Stimulated activated CD4-positive, alpha-beta T cell treated with anti-CD3 and anti-CD28 coated beads, Interleukin-1b, Interleukin-23, amount 100 ng/mL, for 1 hour (primary cell): ENCODE measurements at places on chromosomes 5 and 9.

DNA sequence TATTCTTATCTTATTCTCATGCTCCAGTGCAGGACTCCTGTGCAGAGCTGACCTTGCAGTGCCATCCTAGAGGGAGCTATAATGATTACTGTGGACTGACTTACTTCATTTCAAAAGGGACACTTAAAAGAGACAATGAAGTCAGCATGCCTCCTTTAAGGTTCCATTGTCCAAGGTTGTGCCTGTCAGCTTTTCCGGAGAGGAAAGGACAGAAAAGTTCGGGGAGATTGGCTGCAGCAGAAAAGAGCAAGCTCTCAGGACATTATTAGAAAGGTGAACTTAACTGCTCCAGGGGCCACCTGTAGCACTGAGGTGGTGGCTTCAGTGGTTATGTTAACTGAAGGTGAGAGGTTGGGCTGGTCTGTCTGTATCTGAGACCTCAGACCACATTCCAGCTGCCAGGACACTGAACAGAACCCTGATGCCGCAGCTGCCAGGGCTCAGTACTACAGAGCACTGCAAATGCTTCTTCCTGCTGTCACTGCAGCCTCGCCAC is 112.9 kb downstream of the ST8SIA4 start:
- no peak for DNase-seq

DNA sequence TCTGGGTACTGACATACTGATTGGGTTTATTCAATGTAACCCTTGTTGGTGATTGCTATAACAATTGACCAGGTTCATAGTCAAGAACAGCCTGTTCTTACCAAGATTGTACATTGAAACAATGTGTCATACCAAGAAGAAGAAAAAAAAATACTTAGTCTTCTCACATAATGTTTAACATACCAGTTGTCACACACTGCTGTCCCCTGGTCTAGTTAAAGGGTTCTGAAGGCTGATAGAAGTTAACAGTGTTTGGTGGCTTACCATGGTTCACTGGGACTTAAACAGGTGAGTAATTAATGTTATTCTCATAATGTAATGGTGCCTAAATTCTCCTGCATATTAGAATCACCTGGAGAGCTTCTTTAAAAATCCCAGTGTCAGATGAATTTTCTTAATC is 18.5 kb upstream of the CDC42SE2 start:
- DNase-seq = no peak

GRCh38 chr9:99326112-99326916 is 104.2 kb downstream of the SEC61B start:
- no peak for DNase-seq

DNA sequence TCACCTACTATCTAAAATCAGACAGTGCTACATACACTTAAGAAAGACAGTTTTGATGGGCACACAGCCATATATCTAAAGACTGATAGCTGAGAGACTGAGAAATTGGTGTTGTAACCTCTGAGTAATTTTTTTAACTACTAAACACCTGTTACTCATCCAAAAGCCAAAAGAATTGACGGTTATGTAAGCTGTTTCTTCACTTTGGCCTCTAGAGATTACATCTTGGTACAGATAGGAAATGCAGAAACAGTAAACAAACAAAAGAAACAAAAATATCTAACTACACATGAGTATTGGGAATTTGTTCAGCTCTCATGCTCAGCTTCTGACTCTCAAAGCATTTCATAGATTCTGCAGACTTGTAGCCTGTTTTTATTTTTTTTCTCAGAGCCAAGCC is 152.1 kb upstream of the GAS1 start:
- no peak for DNase-seq

- no peak for DNase-seq
Observed at GRCh38 chr9:129946246-129946995, 96.6 kb downstream of the FNBP1 start.

DNA sequence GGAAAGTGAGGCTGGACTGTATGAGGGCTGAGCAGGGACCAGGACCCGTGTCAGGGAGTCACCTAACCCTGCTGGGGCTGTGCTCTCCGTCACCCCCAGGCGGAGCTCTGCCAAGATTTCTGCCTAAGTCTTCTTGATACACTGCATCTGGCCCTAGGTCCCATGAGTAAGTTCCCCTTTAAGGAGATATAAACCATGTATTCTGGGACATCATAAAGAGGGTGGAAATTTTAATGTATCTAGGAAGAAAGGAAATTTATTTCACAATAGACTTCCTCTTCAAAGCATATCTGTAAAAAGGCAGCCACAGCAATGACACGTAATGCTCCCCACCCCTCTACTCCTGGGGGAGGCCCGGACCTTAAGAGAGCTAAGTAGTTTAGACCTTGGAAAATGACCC is 183.4 kb downstream of the FBXL7 start:
- DNase-seq = no peak

DNA sequence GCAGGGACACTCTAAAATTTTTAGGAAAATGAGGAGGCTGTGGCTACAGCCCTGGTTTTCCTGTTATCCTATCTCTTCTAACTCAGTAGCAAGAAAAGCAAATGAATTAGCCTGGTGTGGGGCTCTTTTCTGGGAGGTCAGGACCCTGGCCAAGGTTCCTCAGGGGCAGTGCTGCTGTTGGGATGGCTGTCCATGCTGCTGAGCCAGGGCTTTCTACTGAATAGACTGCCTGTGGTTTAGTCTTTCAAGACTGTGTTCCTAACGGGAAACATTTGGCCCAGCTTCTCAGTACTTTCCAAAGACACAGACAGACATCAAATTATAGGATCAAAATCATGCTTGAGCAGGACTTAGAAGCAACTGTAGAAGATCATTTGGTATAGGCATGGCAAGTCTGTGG is 18.1 kb downstream of the TNC start:
- no peak for DNase-seq

- no peak for DNase-seq
Observed at GRCh38 chr9:33234511-33235467, 5.2 kb upstream of the SPINK4 start.

DNA sequence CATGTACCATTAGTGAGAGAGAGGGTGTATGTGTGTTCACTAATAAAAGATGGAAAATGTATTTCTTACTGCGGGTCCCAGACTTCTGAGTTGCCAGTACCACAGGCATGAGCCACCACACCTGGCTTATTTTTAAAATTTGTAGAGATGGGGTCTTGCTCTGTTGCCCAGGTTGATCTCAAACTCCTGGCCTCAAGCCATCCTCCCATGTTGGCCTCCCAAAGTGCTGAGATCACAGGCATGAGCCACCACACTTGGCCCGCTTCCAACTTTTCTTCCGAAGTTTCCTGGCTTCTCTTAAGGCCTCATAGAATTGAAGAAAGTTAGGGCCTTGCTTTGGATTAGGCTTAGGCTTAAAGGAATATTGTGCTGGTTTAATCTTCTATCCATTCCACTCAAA is 40.4 kb upstream of the F2RL2 start:
- DNase-seq = no peak

GRCh38 chr9:123998278-123998925 is 13.2 kb upstream of the LHX2 start:
- DNase-seq = no peak

DNA sequence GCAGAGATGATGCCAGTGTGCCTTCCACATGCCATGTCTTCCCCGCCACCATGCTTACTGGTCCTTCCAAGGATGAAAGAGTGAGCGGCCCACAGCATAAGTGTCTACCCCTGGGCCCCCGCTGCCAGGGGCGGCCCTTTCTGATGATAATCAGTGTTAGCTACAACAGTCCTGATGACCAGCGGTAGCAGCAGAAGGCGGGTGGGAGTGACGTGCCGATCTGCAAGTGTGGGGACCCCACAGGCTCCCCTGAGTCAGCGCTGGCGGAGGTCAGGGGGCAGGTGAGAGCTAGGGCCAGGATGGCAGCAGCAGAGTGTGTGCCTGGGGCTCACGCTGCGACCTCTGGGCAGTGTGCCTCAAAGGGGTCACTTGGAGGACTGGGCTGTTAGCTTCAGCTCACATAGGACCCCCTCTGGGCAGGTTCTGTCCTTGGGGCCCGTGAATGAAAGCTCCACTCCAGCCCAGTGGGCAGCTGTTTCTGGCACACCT is 80.4 kb downstream of the HMCN2 start:
- no peak for DNase-seq

DNA sequence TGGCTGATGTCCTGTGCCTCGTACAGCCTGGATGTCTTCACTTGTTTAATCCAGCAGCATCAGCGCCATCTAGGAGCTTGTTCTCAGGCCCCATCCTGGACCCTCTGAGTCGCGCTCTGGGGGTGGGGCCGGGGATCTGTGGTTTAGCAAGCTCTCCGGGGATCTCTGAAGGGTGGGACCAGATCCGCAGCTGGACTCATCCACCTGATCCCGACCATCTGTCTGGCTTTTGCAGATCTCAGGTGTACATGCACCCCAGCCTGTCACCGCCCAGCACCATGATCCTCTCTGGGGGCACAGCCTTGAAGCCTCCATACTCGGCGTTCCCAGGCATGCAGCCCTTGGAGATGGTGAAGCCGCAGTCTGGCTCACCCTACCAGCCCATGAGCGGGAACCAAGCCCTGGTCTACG is 15.1 kb upstream of the POMT1 start:
- DNase-seq = no peak

DNA sequence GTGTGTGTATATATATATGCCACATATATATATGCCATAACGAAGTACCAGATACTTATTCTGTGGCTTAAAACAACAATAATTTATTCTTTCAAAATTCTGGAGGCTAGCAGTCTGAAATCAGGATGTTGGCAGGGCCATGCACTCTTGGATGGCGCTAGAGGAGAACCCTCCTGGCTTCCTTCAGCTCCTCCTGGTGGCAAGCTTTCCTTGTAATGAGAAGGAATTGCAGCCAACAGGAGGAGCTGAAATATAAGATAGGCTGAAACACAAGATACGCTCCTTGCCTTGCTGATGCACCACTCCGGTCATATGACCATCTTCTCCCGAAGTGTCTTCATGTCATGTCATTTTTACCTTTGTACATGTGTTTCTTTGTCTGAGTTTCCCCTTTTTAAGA is 368.1 kb upstream of the CTNND2 start:
- no peak for DNase-seq

- DNase-seq = no peak
Observed at GRCh38 chr9:35691334-35691650, 1.6 kb upstream of the TPM2 start.

DNA sequence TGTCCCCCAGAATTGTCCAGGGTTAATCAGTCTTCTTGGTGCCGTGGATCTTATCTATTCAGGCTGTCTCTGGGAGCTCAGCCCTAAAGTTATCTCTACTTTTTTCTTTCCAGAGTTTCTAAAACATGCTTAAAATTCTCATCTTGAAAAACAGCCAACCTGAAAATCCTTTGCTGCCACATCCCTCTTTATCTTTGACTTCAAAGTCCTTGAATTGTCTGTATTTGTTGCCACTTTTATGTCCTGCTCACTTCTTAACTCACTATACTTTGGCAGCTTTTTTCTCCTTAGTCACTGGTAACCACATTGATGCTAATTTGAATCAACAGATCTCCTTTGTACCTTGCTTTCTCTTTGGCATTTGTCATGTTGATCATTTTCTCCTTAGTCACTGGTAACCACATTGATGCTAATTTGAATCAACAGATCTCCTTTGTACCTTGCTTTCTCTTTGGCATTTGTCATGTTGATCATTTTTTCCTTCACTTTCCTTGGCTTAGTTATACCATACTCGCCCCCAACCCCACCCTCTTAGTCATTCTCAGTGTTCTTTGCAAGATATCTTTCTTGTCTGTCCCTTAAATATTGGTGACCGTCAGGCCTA is 8.5 kb downstream of the DMXL1 start:
- peak; percentile 14 for DNase-seq

DNA sequence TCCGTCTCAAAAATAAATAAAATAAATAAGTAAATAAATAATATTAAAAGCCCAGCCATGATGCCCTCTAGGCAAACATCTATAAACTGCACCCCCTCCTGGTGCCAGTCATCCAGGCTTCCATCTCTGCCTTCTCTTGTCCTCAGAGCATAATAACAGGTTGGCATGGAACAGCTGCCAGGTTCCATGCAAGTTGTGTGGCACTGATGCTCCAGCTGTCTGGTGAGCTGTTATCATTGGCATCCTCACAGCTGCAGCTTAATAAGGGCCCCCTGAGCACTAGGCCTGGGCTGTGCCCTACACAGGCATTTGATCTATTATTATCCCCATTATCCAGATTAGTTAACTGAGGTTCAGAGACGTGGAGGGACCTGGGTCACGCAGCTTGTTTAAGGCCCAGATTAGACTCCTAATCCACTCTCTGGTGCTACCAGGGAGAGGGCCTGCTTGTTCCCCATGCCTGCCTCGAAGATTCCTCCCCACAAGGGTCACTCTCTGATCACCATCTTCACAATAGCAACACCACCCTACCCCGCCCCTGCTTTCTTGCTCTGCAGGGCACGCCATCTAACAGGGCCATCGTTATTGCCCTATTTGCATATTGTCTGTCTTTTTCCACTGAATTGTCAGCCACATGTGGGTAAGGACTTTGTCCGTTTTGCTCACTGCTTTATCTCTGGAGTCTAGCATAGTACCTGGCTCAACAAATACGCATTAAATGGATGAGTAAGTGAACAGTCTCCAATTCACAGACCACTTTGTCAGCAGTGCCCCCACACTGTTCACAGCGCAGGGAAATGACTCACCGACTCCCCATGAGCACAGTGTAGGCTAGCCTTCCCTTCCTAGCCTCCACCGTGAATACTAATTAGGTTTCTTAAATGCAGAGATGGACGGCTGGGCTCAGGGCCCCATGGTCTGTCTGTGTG is 1.5 kb upstream of the DNM1 start:
- no peak for DNase-seq

DNA sequence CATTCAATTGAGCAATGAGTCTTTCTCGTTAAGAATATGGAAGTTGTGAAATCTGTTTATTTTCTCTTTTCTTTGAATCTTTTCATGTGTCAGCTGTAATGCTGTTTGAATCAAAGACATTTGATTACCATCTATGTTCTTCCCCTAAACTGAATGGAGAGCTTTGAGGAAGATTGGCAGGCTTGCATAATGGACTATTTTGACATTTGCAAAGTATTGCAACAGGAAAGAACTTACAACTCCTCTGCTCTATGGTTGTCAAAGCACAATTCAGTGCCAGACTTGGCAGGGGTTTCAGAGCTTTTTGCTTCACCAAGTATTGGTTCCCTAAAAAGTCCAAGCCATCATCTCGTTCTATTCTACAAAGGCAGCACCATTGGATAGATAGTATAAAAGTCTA is 549.0 kb upstream of the NUDT12 start:
- DNase-seq = no peak

- no peak for DNase-seq
Observed at GRCh38 chr9:2228132-2228531, 213.0 kb downstream of the SMARCA2 start.

- no peak for DNase-seq
Observed at GRCh38 chr9:70079417-70080037, 35.9 kb downstream of the MAMDC2 start.

DNA sequence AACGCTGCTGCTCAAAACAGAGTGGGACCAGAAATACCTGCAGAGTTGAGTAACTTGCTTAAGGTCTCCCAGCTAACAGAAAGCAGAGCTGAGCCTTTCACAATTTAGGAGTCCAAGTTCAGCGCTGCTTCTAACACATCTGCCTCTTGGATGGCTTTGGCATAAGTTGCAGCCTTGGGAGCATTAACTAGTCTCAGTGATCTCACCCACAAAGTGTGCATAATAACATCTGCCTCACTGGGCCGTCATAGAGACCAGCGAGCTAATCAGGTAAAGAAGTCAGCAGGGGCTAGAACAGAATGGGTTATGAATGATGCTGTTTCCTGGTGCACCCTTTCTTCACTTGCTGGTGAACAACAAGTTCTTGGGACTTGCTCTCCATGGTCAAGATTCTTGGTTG is 36.5 kb downstream of the WWC1 start:
- DNase-seq = no peak
